Stimulated activated memory B cell treated with anti-CD40 and anti-IgM and Interleukin-4, amounts not matched to agents 10 μg/mL and 1 μg/mL and 100 μg/mL, for 72 hours (primary cell): ENCODE measurements at places on chromosomes 5 and 9.

DNA sequence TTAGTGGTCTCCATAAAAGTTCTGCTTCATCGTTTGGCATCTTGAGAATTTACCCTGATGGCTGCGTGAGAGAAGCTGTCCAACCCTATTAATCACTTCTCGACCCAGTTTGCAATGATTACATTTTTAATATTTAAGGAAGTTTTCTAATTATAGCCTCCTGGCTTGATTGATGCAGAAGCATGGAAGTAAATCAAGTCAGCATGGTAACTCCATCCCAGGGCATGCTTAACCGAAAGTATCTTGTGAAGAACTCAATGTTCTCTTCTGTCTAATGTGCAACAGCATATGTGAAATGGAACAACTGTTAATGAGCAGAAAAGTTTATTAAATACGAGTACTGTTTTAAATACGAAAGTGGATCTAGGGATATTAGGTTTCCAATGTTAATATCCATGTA, 278.9 kb upstream of the CD180 start:
- no peak for ATAC-seq

DNA sequence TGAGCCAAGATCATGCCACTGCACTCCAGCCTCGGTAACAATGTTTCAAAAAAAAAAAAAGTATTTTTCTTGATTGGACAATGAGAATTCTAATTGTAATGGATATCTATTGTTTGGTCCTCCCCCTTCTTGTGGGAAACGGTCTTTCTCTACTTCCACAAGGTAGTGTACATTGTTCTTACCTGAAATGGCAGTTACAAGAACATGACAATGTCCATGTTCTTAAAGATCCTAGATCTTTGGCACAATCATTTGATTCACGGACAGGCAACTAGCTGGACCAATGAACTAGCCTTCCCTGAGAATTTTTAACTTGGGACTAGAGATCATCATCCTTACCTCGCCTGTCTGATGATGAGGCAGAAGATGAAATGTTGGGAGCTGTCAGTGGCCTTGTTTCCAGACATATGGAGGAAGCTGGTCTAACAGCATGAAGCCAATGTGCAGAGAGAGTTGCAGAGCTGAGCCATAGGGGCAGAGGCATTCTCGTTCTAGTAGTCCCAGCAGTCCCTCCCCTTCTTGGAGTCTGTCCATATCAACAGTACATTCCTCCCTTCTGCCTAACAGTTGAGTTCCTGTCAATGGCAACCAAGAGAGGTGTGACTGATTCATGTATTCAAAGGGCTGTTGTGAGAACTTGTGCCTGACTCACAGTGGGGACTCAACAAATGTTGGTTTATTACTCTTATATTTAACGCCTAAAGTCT, 2.1 kb upstream of the MARCHF6 start:
- no peak for ATAC-seq

- no peak for ATAC-seq
These were observed 16.8 kb upstream of the PCSK5 start for GRCh38 chr9:75873712-75874111.

DNA sequence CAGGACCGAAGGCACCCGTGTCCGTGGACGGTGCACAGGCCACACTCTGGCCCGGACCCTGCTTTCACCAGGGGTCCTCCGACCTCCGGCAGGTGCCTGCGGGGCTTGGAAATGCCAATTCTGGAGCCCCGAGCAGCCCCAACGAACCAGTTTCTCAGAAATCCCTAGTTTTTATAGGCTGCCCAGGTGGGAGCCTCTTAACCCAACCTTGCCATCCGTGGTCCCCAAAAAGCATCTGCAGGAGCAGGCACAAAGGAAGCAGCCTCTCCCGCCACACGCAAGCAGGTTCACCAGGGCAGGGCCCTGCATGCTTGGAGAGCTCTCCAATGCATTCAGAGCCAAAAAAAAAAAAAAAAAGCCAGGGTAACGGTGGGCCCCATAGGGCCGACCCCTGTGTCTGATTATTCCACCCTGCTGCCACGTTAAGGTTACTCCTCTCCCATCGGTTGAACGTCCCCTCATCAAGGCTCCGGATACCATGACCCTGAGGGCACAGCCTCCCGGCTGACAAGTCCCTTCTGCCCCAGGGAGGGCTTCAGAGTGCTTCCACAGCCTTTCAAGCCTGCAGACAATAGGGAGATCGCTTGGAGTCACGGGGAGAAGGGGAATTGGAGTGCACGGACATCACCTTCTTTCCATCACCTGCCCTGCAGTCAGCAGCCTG, 796 bp upstream of the TPRN start:
- no peak for ATAC-seq

DNA sequence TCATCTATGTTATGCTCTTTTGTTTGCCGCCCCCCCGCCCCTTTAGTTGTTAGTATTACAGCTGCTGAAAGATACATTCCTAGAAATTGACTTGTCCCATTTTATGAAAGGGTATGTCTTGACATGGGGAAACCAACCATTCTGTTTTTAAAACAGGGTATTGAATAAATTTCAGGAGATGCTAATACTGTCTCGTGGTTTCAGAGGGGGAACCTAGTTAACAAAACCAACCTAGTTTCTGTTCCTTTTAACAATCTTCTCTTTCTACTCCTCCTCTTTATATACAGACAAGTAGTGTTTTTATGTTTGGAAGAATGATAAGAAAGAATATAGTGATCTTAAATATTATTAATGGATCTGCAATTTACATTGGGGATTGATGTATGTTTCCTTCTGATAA, 3.5 kb downstream of the PIP5K1B start:
- no peak for ATAC-seq

DNA sequence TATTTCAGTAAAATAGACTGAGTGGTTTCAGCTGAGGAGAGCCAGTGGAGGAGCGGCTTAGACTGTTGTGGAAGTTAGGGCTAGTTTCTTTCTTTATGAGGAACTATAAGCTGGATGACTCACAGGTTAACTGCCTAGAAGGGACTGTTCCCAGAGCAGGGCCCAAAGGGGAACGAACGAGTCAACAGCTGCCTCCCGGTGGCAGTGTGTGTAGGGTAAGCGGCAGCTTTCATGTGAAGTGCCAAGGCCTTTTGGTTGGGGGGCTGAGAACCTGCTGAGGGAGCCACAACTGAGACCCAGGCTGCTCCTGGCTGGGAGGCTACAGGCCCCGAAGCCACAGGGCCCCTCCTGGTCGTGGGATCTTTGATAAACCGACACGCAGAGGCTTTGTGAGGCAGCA, 7.0 kb downstream of the SQSTM1 start:
- no peak for ATAC-seq

- no peak for ATAC-seq
These were observed 37.8 kb upstream of the ADRB2 start for GRCh38 chr5:148788636-148789035.
